ENCODE measurements at places on chromosomes 12 and 14.

GRCh38 chr12:12720052-12720451 is 2.9 kb downstream of the CDKN1B start:
- no peak for DNase-seq

- no peak for DNase-seq
These were observed 101.2 kb downstream of the AKAP6 start for GRCh38 chr14:32430326-32430725.

- DNase-seq = no peak
These were observed 222.9 kb upstream of the SLC16A7 start for GRCh38 chr12:59372956-59373355.

DNA sequence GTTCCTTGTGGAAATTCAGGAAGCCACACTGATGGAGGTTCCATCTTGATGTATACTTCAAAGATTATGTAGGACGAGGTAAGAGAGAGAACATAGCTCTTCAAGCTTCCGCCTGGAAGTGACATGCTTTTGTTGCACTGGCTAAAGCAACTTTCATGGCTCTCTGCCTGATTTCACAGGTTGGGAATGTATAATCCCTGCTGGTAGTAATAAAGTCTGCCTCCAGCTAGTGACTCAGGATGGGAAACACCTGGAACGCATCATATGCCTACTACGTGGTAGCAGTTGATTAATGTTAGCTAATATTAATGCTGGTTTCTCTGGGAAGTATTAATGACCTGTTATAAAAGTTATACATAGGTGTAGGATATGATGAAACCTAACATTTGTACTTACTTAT is 71.1 kb downstream of the PELI2 start:
- no peak for DNase-seq

GRCh38 chr12:7395950-7396349 is 48.0 kb downstream of the CD163L1 start:
- no peak for DNase-seq

- no peak for DNase-seq
These were observed 2.6 kb downstream of the YLPM1 start for GRCh38 chr14:74765721-74766120.

GRCh38 chr12:107798580-107798979 is 24.1 kb downstream of the ASCL4 start:
- no peak for DNase-seq

DNA sequence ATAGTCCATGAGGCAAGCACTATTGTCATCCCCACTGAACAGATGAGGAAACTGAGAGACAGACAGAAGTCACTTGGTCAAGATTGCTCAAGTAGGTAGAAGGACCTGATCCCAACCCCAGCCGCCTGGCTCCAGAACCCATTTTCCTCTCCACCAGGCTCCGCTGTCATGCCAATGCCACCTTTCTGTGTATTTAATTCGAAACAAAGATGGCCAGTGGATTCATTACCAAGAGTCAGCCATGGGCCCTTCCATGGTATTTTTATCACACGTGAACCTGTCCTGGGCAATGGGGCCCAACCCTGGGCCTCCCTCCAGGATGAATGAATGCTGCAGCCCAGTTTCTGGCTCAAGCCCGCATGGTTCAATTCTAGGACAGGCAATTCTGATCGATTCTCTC is 673.4 kb downstream of the BCL11B start:
- DNase-seq = no peak

- DNase-seq = no peak
These were observed at the start of gene GALNT16 for GRCh38 chr14:69259527-69260189. TSS of gene GALNT16 (plus strand) at chr14:69260158. CDS start at chr14:69260291, 133 bp downstream.

DNA sequence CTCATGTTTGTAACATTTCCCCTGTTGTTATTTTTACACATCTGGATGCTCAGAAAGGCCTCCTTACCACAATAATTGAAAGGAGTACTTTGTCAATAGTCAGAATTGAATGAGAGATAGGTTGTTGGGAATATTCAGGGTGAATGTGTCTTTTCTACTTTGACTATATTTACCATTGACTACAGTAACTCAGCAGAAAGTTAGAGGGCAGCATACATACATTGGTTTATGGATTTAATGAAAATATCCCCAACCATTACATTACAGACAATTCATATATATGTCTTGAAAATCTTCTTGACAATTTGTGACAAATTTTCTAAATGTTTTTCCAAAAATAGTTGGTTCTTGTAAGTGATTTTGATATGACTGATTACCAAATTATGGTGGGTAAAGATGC is 97.7 kb downstream of the NTS start:
- no peak for DNase-seq

- no peak for DNase-seq
These were observed 18.6 kb upstream of the COL2A1 start for GRCh38 chr12:48022676-48023385.

DNA sequence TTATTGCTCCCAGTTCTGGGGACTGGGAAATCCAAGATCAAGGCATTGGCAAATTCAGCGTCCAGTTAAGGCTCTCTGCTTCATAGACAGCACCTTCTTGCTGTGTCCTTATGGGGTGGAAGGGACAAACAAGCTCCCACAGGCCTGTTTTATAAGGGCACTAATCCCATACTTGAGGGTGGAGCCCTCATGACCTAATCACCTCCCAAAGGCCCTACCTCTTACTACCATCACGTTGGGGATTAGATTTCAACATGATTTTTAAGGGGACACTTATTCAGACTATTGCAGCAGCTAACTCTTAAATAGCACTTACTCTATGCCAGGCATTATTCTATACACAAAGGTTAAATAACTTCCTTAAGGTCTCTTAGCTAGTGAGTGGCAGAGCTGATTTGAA is 17.3 kb downstream of the TOGARAM1 start:
- DNase-seq = no peak

DNA sequence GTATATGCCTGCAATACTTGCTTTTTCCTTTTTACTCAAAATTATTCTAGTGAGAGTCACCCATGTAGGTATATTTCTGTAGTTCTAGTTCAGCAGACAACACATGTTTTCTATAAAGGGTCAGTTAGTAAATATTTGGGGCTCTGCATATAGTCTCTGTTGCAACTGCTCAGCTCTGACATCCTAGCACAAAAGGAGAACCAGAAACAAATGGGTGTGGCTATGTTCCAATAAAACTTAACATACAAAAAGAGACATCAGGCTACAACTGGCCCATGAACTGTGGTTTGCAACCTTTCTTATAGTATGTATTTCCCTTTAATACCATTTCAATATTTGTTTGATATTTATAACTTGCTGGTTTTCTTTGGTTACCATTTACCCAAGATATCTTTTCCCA is 11.9 kb downstream of the NT5DC3 start:
- DNase-seq = no peak

DNA sequence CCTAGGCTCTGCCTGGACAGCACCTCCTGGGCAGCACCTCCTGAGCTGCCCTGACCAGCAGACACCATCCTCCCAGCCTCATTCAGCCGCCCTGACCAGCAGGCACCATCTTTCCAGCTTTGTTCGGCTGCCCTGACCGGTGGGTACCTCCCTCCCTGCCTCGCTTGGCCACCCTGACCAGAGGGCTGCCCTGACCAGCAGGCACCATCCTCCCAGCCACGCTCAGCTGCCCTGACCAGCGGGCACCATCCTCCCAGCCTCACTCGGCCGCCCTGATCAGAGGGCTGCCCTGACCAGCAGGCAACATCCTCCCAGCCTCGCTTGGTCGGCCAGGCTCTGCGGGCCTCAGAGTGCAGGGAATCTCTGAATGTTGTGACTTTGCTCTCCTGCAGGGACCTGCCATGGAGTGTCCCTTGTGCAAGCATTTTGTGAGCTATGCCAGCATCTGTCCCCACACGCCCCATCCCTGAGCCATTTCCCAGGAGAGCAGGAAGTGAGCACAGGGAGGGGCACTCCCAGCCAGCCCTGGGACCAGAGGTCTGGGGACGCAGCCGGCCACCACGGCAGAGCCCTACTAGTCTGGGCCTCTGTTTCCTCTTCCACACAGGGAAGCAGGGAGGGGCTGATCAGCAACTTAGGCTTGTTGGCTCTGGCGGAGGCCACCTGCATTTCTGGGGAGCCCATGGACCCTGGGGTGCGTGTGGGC is 265.5 kb downstream of the SEC23A start:
- no peak for DNase-seq

GRCh38 chr14:100762089-100762515 is 35.4 kb downstream of the DLK1 start:
- no peak for DNase-seq

DNA sequence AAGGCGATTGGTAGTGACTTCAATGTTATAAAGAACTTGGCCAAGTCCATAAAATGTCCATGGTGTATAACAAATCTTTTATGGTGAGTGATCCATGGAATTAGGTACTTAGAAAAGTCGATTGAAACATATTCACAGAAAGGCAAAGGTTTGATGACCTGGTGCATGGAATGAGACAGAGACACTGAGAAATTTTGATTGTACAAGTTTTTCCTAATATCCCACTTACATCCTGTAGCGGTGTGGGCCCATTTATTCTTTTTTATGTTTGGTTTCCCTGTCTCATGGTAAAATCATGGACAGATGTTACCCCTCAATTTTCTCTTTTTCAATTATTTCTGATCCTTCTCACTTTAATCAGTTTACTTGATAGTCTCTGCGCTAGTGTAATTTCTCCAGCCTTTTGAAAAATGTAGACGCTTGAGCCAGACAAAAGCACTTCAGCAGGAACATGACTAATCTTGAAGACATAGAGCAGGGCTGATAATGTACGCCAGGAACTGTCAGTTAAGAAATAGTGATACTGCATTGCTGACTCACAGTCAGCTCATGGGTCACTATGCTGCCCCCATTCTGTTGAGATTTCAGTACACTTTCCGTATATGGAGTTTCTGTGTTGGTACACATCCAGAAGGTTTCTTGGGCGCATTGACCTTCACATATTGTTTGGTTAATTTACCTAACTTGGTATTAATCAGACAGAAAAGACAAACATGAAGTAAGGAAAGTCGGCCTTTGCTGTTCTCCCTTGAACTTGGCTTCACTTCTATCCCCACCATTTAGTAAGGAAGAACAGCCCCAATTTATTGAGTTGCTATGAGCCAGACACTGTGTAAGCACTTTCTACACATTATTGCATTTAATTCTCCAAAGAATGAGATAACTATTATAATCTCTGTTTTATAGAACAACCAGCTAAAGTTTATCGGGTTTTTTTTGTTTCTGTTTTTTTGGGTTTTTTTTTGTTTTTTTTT is 841.7 kb downstream of the DIO2 start:
- DNase-seq = no peak

DNA sequence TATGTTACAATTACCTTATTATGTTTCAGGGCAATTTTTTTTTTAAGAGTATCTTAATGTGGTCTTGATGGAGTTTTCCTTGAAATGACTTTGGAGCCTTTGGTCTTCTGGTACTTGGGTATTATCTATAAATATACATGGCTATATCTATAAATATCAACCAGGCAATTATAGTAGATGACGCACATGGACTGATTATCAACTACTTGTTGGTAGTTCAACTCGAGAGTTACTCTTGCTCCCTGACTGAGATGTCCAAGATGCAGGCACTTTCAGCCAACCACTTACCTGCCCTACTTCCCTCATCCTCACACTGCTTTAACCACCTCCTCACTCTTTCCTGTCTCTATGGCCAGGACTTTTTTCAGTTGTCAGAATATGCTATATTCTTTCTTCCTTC is 85.4 kb downstream of the NTN4 start:
- no peak for DNase-seq

DNA sequence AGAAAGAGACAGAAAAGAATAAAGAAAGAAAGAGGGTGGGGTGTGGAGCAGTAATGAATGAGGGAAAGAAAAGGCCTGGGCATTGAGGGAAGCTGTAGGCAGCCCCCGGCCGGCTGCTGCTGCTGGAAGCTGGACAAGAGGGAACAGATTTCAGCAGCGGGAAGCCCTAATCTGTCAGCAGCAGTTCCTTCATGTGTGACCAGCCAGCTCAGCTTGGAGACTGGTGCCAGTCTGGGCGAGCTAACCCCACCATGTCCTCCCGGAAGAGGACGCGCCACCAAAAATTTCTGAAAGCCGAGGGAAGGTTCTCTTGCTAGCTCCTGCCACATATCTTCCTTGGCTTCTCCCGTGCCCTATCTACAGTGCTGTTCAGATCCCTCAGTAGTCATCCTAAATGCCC is 236.8 kb downstream of the GRIN2B start:
- DNase-seq = peak; percentile 6

DNA sequence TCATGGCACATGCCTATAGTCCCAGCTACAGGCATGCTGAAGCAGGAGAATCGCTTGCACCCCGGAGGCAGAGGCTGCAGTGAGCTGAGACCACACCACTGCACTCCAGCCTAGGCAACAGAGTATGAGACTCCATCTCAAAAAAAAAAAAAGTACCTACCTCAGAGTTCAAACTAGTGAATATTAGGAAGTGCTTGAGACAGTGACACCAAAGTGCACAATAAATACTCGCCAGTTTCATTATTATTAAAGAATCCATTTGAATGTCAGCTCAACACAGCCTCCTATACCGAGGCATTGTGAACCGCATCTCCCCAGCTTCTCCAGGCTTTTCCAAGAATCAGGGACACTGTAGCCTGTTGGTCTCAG is 5.0 kb downstream of the GAPDH start:
- DNase-seq = no peak

DNA sequence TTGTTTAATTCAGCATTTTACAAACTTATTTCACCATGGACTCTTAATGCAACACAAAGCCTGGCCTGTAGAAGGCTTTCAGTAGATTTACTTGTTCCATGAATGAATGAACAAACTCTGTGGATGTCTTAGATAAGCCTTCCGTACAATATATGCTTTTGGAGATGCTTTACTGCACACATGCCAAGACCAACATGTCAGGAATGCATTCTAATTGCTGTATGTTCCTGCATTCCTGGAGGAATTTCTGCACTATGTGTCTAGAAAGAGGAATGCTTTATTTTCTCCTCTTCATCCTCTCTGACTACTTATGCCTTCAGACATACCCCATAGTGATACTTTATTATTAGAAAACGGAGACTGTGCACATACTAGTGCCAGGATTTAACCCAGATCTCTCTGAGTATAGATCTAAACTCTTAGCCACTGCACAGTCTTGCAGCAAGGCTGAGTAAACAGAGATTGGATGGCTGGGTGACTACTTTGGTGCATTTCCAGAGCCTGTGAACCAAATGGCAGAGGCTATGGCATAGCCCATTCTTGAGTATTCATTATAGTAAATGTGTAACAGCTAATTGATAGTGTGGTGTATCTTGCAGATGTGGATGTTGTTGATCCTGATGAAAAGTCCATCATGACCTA is 108.2 kb downstream of the SYNE2 start:
- no peak for DNase-seq

DNA sequence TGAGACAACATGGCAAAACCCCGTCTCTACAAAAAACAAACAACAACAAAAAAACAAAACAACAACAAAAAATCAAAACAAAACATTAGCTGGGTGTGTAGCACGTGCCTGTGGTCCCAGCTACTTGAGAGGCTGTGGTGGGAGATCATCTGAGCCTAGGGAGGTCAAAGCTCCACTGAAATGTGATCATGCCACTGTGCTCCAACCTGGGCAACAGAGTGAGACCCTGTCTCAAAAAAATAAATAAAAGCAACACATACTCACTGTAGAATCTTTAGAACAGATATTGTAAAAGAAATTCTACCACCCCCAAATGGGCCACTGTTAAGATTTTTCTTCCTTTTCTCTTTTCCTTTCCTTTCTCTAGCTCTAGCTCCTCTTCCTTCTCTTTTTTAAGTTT is 26.3 kb downstream of the SLC38A1 start:
- no peak for DNase-seq
